ENCODE measurements at places on chromosomes 1 and 21. TPM values are rescaled to one million over a fixed set of nuclear protein-coding genes. Genes with fewer than 3 reads are reported as not detected.

GRCh38 chr1:217273866-217274265, 357.0 kb downstream of the GPATCH2 start:
- H3K4me3 ChIP-seq, result no peak overlapping the region
- no peaks in the 10 kb centered on the region for H3K27me3 ChIP-seq
- no peak for DNase-seq
- H3K27ac ChIP-seq, result no peak overlapping the region

- no peaks in the 10 kb centered on the region for H3K36me3 ChIP-seq
- H3K4me3 ChIP-seq, result no peak overlapping the region
- no peak for DNase-seq
- H3K27ac ChIP-seq, result no peak overlapping the region
- no peaks in the 10 kb centered on the region for H3K27me3 ChIP-seq
Measured at GRCh38 chr1:237146241-237146640, 104.3 kb downstream of the RYR2 start.

- H3K4me1 ChIP-seq, result peaks cover 79% of the 10 kb centered on the region
- H3K4me3 ChIP-seq, result no peak overlapping the region
- no peaks in the 10 kb centered on the region for H3K27me3 ChIP-seq
- H3K27ac ChIP-seq, result peak overlapping the region; percentile 92
- no peaks in the 10 kb centered on the region for H3K36me3 ChIP-seq
Measured at GRCh38 chr1:27571439-27572018, 32.4 kb downstream of the AHDC1 start.

- H3K27ac ChIP-seq, result no peak overlapping the region
- no peaks in the 10 kb centered on the region for H3K27me3 ChIP-seq
- no peaks in the 10 kb centered on the region for H3K4me1 ChIP-seq
- DNase-seq, result no peak
- H3K4me3 ChIP-seq, result no peak overlapping the region
Measured at GRCh38 chr1:232936941-232937340, 13.5 kb upstream of the NTPCR start.

DNA sequence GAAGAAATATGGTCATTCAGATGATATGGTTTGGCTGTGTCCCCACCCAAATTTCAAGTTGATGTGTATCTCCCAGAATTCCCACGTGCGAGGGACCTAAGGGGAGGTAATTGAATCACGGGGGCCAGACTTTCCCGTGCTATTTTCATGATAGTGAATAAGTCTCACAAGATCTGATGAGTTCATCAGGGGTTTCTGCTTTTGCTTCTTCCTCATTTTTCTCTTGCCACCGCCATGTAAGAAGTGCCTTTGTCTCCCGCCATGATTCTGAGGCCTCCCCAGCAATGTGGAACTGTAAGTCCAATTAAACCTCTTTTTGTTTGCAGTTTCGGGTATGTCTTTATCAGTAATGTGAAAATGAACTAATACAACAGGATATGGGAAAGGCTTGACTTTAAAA, 1.4 kb upstream of the DPM3 start:
- no peak for DNase-seq
- no peak overlapping the region for H3K4me3 ChIP-seq
- no peaks in the 10 kb centered on the region for H3K4me1 ChIP-seq
- no peaks in the 10 kb centered on the region for H3K27me3 ChIP-seq
- H3K27ac ChIP-seq, result no peak overlapping the region
- H3K36me3 ChIP-seq, result peaks cover 2% of the 10 kb centered on the region

DNA sequence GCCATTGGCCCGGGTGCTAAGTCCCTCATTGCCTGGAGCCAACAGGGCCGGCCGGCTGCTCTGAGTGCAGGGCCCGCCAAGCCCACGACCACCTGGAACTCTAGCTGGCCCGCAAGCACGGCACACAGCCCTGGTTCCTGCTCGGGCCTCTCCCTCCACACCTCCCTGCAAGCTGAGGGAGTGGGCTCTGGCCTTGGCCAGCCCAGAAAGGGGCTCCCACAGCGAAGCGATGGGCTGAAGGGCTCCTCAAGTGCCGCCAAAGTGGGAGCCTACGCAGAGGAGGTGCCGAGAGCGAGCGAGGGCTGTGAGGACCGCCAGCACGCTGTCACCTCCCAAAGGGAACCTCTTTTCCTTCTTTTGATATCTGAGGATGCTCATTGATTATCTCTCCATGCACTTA, 283.4 kb downstream of the PRDM2 start:
- H3K4me3 ChIP-seq, result no peak overlapping the region
- no peak overlapping the region for H3K27ac ChIP-seq
- H3K27me3 ChIP-seq, result no peaks in the 10 kb centered on the region
- DNase-seq, result no peak

- peak overlapping the region; percentile 12 for H3K27ac ChIP-seq
- H3K27me3 ChIP-seq, result no peaks in the 10 kb centered on the region
- H3K4me3 ChIP-seq, result no peak overlapping the region
- no peaks in the 10 kb centered on the region for H3K36me3 ChIP-seq
Measured at GRCh38 chr1:37561133-37562132, 4.7 kb downstream of the DNALI1 start.

- no peaks in the 10 kb centered on the region for H3K36me3 ChIP-seq
- no peak overlapping the region for H3K4me3 ChIP-seq
- no peak for DNase-seq
- H3K4me1 ChIP-seq, result no peaks in the 10 kb centered on the region
- H3K27me3 ChIP-seq, result no peaks in the 10 kb centered on the region
- H3K27ac ChIP-seq, result no peak overlapping the region
Measured at GRCh38 chr1:184260382-184260781, 126.4 kb upstream of the C1orf21 start.

GRCh38 chr1:34162852-34163766, 1.9 kb downstream of the CSMD2 start:
- peak; percentile 52 for DNase-seq
- no peak overlapping the region for H3K27ac ChIP-seq
- no peaks in the 10 kb centered on the region for H3K4me1 ChIP-seq
- no peaks in the 10 kb centered on the region for H3K36me3 ChIP-seq

GRCh38 chr1:163772246-163772645, 450.5 kb downstream of the NUF2 start:
- H3K27me3 ChIP-seq, result no peaks in the 10 kb centered on the region
- no peaks in the 10 kb centered on the region for H3K4me1 ChIP-seq
- no peak for DNase-seq
- no peak overlapping the region for H3K4me3 ChIP-seq
- H3K27ac ChIP-seq, result no peak overlapping the region

GRCh38 chr21:34205811-34206571, 132.6 kb downstream of the MRPS6 start:
- no peaks in the 10 kb centered on the region for H3K36me3 ChIP-seq
- H3K4me3 ChIP-seq, result no peak overlapping the region
- no peak overlapping the region for H3K27ac ChIP-seq
- H3K4me1 ChIP-seq, result peaks cover 16% of the 10 kb centered on the region
- H3K27me3 ChIP-seq, result no peaks in the 10 kb centered on the region

PTGFR gene
- total RNA-seq, result not detected

C1orf210 gene
- 9.6 TPM for total RNA-seq

RUNX1 gene
- total RNA-seq, result 12.1 TPM

C1QTNF12 gene
- 3.4 TPM for total RNA-seq

Data from Caco-2 (cell line).